ENCODE measurements at places on chromosomes 1 and 21. TPM values are rescaled to one million over a fixed set of nuclear protein-coding genes. Genes with fewer than 3 reads are reported as not detected.

HTR6 gene
- total RNA-seq, result not detected

ZNF684 gene
- 1.6 TPM for total RNA-seq

KCNA2 gene
- total RNA-seq, result 0.16 TPM

OLIG2 gene
- not detected for total RNA-seq

SLAMF9 gene
- total RNA-seq, result not detected

RNU1-1 gene
- not detected for total RNA-seq

VANGL2 gene
- 0.49 TPM for total RNA-seq

REN gene
- total RNA-seq, result not detected

KCNN3 gene
- under 0.01 TPM for total RNA-seq

OR2AJ1 gene
- not detected for total RNA-seq

GPR61 gene
- total RNA-seq, result not detected

DMBX1 gene
- total RNA-seq, result not detected

CASZ1 gene
- 0.16 TPM for total RNA-seq

LHX8 gene
- total RNA-seq, result not detected

RCC1 gene
- 22.6 TPM for total RNA-seq

RPTN gene
- total RNA-seq, result not detected

CLEC20A gene
- not detected for total RNA-seq

PFKL gene
- 255 TPM for total RNA-seq

GJC2 gene
- total RNA-seq, result 1.5 TPM

FAM167B gene
- 2.8 TPM for total RNA-seq

S100A7 gene
- total RNA-seq, result not detected

CCDC30 gene
- total RNA-seq, result under 0.01 TPM

C1orf53 gene
- 40.5 TPM for total RNA-seq

IQCC gene
- total RNA-seq, result 1.3 TPM

PAQR6 gene
- total RNA-seq, result 0.32 TPM

HCN3 gene
- total RNA-seq, result under 0.01 TPM

DHCR24 gene
- 136 TPM for total RNA-seq

SMPDL3B gene
- total RNA-seq, result not detected

BCAN gene
- total RNA-seq, result not detected

APCS gene
- total RNA-seq, result not detected

LCE1B gene
- total RNA-seq, result not detected

DCDC2B gene
- total RNA-seq, result not detected

INSRR gene
- total RNA-seq, result not detected

Data from cardiac atrium fibroblast (primary cell).